GF-D8 (cell line): ENCODE measurements at places on chromosomes 2 and 18.

DNA sequence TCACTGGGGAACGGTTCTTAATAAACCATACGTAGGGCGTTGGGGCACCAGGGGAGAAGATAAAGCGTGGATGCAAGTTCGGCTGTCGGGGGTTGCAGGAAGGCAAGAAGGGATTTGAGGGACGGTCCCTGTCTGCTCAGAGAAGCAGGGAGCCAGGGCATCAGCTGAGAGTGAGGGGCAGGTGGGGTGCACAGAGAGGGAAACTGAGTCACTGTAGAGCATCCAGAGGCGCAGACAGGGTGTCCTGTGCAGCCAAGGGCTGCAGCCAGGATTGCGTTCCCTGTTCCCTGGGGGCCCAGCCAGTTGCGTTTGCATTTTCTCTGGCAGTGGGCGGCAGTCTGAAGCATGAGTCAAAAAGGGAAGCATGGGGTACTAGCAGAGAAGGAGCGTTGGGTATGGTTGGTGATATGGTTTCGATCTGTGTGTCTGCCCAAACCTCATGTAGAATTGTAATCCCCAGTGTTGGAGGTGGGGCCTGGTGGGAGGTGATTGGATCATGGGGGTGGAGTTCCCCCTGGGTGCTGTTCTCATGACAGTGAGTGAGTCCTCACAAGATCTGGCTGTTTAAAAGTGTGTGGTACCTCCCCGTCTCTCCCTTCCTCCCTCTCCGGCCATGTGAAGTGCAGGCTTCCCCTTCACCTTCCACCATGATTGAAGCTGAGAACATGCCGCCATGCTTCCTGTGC, 202.9 kb downstream of the NDUFA10 start:
- no peak for DNase-seq

DNA sequence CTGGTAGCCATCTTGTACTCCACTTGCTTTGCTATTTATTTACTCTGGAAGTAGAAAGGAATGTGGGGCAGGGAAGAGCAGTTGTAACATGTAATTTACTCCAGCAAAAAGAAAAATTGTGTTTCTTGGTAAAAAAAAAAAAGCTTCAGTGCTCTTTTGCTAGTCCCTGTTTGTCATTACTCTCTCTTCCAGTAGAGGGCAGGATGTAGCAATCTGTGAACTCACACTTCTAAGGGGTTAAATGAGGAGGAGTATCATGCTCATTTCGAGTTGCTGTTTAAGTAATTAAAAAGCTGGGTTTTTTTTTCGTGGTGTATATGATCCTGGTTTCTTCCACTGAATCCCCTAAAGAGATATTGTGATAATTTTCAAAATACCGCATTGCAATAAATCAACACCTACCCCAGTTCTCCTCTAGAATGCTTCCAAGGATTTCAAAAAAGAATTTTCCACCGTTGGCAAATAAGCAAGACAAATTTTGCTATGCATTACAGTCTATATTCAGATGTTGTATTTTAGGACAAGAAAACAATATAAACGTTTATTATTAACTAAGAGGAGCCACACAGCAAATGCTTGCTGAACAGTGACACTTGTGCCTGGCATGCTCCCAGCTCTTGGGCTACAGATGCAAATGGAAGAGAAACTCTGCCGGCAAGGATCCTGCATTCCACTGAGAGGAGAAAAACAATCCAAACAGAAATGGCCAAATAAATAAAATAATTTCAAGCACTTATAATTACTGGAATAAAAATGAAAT, 261.6 kb downstream of the ASXL3 start:
- DNase-seq: no peak

GRCh38 chr2:70627211-70627898, 73.7 kb upstream of the TGFA start:
- DNase-seq: no peak

DNA sequence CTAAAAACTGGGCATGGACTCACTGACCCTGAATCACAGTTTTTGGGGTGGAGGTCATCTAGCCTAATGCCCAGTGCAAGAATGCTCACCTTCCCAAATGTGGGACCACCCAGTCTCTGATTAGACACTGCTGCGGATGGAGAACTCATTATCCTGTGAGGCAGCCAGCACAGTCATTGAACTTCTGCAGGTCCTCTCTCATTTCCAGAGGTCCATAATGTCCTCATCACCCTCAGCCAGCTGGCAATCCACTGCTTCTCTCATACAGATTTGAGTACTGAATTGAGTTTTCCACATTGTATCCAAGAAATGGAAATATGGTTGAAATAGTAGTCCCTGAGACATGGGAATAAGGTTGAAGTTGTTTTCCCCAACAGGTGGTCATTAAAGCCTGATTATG, 5.0 kb upstream of the MYO5B start:
- DNase-seq: no peak

- DNase-seq: peak; percentile 13
Observed at GRCh38 chr2:127637725-127638252, 8.2 kb upstream of the GPR17 start.

DNA sequence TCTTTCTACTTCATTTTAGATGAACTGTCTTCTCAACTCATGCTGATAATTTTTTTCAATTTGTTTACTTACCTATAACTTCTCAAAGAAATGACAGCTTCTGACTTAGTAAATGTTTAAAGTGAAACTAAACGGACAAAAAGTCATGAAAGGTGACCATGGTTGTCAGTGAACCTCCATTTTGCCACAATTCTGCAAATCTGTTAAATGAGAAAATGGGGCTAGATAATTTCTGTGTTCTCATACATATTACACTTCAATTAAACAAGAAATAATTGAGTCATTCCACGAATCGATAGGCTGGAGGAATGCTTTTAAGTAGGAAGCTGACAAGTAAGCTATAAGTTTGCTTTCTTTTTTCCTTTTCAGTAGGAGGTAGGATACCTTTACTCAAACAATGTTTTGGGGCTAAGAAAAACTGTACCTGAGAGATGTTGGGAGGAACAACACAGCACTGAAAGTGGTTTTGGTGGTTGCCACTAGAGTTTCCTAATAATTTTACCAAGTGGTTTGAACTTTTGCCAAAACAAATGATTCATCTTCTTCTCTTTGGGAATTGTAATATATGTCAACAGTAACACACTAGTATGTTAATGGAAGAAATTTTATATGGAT, 17.1 kb downstream of the DYNAP start:
- no peak for DNase-seq

GRCh38 chr2:128309280-128310093, 9.2 kb downstream of the HS6ST1 start:
- no peak for DNase-seq

- DNase-seq: no peak
Observed at GRCh38 chr2:200873560-200873959, 9.1 kb upstream of the CLK1 start.

- DNase-seq: no peak
Observed at GRCh38 chr2:155266109-155266508, 567.6 kb downstream of the KCNJ3 start.

DNA sequence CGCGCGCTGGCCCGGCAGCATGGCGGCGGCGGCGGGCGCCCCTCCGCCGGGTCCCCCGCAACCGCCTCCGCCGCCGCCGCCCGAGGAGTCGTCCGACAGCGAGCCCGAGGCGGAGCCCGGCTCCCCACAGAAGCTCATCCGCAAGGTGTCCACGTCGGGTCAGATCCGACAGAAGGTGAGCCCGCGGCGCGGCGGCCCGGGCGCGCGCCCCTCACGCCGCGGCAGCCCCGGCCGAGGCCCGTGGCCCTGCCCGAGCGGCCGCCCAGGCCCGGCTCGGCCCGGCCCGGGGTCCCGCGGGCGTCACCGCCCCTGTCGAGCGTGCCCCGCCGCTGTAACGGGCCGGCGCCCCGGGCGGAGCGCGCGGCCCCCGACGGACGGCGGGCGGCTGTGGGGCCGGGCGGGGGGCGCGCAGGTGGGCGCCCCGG, 218 bp downstream of the DGKD start:
- DNase-seq: no peak

GRCh38 chr2:226733189-226733858, 66.3 kb downstream of the IRS1 start:
- no peak for DNase-seq

DNA sequence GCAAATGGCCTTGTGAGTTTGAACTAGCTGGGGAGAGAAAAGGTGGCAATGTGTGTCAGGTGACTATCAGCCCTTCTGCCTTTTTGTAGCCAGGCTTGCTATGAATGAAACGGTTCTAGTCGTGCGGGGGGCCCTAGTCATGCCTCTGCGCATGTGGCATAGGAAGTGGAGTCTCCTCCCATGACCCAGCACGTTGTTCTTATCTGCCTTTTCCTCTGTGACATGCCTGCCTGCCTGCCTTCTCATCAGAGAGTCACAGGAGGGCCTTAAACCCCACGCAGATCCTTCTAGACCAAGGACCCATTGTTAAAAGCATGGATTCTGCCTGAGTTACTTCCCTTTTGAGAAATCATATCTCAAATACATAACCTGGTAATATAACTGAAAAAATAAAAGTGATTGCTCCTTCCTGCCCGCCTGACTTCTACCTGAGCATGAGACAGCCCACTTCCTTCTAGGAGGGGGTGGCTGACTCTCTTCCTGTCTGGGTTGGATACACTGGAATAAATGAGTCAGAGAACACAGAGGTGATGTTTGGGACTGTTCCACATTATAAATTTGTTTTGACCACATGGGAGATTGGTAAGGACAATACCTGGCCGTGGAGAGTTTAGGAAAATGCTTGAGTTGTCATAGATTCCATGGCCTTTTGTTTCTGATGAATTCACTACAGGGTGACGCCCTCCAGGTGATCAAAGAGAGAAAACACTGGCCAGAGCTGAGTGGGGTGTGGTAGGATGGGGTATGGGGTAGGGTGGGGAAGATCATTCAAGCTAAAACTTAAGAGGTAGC, 49.8 kb downstream of the FBLN7 start:
- DNase-seq: peak; percentile 16

GRCh38 chr2:119111115-119111975, 47.2 kb downstream of the C1QL2 start:
- no peak for DNase-seq

DNA sequence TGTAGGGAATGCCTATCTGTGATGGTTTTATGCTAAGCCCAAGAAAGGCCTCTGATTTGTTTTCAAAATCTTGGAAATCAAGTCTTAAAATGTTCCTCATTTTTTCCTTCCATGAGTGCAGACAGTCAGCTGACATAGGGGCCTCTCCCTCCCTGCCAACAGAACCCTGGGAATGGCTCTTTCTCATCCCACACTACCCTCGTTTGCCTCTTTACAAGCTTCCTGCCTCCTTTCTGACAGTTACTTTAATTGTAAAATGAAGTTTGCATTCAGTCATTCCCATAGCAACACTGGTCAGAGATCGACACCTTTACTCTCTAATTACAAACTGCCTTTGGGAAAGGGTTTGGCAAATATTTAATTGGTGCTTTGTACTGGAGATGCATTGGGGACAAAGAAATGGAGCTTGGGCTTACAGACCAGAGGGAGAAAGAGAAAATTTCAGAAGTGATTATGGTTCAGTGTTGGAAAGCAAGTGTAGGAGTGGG, 25.4 kb downstream of the KIF5C start:
- DNase-seq: no peak

DNA sequence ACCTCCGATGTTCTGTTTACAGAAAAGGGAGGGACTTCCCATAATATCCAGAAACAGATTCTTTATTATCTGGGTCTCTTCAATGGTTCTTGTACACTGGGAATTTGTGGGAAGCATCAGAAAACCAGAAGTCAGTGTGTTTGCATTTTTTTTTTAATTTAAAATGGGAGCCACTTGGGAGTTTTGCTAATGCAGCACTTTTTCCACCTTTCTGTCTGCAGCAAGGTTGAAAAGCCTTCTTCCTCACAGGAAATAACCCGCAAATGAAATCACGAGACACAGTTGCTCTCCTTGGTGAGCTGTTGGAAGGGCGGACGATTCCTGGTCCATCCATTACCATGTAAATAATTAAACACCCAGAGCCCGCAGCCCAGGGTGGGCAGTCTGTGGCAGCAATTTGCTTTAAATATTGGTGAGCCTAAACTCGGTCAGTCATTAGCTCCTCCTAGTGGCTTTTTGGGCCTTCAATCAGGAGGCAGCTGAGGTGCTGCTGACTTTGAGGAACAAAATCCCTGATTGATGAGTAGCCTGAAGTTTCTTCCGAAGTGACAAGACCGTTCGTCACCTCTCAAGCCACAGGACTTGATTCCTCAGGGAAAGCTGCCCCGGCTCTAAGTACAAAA, 471.5 kb downstream of the EPHA4 start:
- DNase-seq: no peak

DNA sequence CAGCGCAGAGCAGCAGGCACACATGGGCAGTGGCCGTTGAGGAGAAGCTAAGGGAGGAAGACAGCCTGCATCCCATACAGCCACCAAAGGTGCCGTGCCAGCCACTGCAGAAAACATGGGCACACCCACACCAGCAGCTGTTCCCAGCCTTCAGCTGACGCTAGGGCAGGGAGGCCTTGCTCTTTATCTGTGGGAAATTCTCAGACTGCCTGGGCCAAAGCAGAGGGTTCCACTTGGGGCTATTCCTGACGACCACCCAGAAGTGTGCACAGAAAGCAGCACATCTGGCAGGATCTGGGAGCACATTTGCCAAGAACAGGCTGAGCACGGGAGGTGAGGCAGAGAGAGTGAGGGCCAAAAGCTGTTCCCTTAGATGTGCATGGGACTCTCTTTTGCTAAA, 101.3 kb upstream of the SOX11 start:
- DNase-seq: no peak

DNA sequence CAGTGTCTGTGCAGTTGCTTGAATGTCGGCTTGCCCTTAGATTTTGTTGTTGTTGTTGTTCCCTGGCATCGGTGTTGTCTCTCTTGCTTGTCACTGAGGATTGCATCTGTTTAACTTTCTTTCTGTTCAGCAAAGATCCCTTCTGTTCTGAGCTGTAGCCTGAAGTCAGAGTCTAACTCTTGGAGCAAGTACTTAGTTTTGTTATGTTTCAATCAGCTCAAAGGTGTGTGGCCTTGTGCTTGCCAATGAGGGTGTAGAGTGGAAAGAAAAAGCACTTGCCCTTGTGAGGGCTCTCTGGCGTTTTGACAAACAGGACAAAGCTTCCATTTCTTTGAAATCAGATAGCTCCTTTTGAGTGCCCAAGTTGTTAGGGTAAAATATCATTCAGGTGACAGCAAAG, 757.1 kb upstream of the CDH7 start:
- DNase-seq: no peak

DNA sequence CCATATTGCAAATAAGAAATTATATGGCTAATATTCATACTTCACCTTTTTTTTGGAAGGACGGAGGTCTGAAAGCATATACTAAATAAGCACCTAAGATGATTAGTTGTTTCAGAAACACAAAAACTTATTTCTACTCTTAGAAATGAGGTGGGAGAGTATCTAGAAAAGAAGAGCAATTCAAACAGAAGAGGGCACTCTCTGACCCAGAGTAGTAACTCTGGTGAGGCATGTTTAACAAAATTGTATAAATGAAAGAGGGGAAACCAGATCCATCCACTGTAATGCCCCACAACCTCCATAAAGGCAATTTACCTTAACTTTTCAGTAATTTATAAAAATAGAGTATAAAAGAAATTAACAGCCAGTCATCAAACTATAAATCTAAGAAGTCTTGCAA, 669.6 kb upstream of the VRK2 start:
- no peak for DNase-seq

DNA sequence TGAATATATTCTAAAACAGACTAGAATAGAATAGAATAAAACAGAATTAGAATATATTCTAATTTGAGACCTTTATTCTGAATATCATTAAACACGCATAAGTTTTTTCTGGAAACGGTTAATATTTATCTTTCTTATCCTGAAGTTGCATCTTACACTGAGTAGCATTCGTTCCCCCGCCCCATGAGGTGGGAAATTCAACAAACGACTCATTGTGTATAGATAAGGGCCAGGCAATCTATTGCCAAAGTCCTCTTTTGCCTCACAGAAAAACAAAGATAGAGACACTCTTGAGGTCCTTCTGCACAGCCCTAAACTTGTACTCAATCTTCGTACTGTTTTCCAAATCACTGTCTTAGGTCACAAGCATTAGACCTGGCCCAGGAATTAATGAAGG, 98.1 kb downstream of the COL6A3 start:
- DNase-seq: no peak

- no peak for DNase-seq
Observed at GRCh38 chr2:1591461-1591770, 152.9 kb downstream of the PXDN start.
